SK-N-DZ (cell line): ENCODE measurements at places on chromosomes 3 and 15.

- no peak for DNase-seq
These were observed 196.2 kb upstream of the AZI2 start for GRCh38 chr3:28544831-28545230.

DNA sequence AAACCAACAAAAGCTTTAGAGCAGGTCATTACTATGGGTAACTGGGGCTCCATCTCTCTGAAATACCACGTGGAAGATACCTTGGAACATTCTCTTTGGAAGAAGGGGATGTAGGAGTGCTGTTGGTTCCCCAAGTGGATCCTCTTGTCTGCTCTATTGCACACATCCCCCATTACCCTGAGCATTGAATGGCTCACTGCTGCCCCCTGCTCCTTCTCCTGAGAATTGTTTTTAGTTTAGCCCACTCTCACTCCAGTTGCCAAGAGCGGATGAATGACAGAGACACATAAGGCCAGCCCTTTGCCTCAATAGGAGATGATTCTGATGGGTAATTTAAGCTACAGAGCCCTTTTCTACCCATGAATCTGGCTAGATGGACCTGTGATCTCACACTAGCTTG, 135.6 kb upstream of the SUCLG2 start:
- DNase-seq = peak; percentile 18

DNA sequence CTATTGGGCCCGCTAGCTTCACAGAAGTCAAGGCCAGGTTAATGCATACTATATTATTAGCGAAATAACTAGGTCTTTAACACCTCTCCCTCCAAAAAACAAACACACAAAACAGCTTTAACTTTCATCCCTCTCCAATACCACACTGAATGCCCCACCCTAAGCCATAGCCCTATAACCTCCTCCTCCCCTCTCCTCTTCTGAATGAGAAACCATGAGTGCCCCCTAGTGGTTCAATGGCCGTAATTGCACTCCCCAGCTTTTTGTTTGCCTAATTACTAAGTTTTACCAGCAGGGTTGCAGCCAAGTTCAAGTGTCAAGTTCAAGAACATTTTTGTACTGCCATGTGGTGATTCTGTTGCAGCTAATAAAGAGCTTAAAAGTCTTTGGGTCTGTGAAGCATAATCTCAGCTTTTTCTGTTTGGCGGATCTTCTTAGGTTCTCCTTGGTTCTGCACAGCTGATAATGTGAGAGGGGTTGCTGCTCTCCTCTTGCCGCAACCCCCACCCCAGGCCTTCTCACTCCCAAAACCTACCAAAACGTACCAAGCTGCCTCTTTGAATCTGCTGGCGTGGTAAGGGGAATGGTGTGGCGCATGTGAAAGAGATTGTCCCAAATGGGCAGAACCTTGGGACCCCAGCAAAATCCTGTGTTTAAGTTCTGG, 57.9 kb downstream of the RPL22L1 start:
- peak; percentile 83 for DNase-seq

- no peak for DNase-seq
These were observed 15.4 kb upstream of the AADAC start for GRCh38 chr3:151798466-151798865.

- no peak for DNase-seq
These were observed 250.1 kb upstream of the LYSMD4 start for GRCh38 chr15:99983171-99983885.

- DNase-seq = no peak
These were observed 240.6 kb downstream of the OPA1 start for GRCh38 chr3:193833592-193833991.

DNA sequence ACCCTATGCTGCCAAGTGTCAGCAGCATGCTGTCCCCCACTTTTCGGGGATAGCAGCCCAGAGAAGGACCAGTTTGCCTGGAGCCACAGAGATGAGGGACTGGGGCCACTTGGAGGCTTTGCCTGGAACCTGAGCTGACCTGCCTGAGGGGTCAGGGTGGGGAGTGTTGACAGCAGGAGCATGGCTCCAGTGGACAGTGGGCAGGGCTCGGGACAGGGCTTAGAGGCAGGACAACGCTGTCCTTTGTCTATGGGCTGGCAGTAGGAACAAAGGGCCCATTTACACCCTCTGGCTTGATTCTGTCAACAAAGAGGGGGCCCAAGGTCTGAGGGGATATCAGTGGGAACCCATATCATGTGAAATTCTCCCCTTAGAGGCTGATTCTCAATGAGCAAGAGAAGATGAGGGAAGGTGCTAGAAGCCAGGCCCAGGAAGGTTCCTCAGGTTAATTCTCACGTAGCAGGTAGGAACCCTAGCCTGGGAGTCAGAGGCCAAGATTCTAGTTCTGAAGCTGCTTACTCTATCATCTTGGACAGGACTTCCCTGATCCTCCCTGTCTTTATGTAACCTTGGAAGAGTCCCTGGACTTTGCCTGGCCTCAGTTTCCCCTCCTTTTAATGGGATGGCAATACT, 29.7 kb upstream of the HHATL start:
- no peak for DNase-seq

DNA sequence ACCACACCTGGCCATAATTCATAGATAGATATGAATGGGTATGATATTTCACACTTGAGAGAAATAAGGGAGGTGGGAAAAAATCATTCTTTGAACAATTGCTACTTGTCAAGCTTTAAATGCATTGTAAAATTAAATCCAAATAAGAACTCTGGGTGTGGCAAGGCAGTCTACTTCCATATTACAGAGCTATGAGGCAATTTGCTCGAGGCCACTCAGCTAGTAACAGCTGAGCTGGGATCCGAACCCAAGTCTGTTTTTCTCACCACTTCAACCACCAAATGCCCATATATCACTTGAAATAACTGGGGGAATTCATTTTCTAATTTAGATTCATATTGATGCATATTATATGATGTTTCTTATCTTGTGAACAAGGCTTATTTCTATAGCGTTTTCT, 482.2 kb upstream of the ADAMTS9 start:
- no peak for DNase-seq

- no peak for DNase-seq
These were observed 492.4 kb downstream of the MCTP2 start for GRCh38 chr15:94723801-94724200.

GRCh38 chr3:32684029-32684799, 774 bp upstream of the CNOT10 start:
- DNase-seq = no peak

GRCh38 chr15:71291723-71292122, 176.5 kb downstream of the THSD4 start:
- DNase-seq = no peak

DNA sequence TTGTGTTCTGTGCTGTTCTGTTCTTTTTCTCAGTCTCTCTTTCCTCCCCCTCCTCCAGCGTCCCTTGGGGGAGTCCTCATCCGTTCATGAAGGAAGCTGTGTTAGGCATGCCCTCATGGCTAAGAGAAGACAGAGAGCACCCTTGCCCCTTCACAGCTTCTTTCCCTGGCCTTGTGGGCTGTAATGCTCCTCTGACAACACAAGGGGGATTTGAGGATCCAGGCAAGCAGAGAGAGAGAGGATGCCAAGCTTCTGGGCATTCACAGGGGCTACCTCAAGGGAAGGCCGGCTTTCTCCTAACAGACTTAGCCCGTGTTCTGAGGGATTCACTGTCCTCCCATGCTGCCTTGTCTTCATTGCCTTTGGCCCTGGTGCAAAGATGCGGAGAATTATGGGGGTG, 389.5 kb downstream of the LRTM1 start:
- peak; percentile 26 for DNase-seq

DNA sequence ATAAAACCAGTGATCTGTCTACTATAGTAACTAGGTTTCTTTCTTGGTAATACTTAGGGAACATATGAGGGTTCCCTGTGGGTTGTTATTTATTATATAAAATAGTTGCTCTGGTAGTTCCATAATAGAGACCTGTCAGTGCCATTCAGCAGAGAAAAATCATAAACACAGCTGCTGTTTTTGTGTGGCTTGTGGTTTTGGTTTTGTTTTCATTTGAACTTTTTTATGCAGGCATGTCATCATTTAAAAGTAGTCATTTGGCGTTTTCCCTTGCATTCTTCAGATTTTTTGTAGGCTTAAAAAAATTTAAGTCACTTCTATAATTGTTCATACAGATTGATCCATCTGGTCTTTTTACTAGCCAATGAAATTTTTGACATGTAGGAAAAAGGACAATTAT, 47.9 kb downstream of the PIK3CA start:
- no peak for DNase-seq

DNA sequence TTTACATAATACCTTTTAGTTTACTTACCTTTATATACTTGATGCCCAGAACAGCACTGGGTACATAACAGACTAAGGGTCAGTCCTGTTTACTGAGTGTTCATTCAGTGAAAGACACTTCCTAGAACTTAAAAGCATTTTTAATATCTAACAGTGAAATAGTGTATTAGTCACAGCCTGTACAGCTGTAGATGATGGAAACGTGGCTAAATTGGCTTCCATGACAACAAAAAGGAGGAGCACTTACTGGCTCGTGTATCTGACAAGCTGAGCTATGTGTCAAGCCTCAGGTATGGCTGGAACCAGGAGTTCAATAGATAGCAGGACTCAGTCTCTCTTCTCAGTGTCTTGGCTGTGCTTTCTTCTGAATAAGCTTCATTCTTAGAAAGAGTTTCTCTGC, 40.2 kb downstream of the CMTM8 start:
- no peak for DNase-seq

DNA sequence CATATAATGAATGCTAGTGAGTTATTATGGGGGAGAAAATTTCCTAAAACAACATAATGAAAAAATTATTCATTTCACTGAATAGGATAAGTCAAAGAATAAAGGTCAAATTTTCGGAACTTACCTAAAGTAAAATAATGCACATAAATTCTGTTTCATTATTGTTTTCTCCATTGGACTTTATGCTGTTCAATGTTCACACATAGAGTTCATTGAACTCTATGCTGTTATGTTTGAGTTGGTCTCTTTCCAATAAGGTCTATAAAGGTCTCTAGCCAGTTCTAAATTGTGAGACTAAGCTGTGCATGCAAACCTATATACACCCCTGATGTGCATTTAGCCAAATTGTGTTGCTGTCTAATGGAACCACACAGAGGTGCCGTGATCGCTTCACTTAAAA, 28.5 kb upstream of the STT3B start:
- no peak for DNase-seq

DNA sequence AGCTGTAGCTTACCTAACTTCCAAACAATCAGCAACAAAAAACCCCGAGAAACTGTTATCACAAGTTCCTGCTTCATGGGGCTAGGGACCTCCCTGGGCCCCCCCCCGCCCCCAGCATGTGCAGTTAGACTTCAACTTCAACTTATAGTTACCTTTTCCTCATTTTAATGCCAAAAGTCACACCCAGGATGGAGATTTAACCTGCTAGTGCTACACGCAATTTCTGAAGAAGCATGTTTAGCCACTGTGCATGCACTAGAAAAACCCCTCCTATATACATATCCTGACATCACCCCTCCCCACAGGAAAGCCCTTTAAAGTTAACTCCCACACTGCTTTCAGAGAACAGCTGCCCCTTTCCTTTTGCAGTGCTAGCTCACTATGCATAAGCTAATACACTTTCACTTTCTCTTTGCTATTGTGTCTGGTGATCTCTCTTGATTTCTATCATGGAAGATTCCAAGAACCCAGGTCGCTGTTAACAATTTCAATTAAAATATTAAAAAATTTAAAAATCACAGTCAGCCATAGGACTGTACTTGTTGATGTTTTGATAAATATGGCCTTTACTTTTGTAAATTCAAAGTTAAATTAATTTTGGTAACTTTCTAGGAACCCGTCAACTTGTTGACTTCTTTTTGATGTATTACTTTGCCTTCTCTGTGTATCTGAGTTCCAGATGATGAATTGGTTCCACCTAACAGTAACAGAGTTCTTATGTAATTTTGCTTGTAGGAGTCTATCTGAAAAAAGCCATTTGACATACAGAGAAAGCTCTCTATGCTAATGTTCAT, 75.2 kb upstream of the ACAD9 start:
- no peak for DNase-seq

DNA sequence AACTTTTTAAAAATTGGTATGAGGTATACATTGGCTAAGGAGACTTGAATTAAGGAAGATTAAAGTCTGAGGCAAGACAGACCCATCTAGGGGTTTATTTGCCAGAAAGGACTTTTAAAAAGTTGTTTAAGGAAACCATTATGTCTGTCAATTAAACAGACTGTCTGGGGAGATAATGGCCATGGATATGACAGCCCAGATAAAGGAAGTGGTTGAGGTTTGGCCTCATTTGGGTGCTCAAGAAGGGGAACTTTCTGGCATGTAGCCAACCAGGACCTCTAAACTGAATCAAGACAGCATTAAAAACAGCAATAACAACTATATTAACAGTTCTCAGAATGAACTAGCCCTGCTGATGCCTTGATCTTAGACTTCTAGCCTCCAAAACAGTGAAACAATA, 9.9 kb upstream of the CD200R1L start:
- no peak for DNase-seq

GRCh38 chr3:115042351-115042750, 104.7 kb downstream of the ZBTB20 start:
- no peak for DNase-seq

DNA sequence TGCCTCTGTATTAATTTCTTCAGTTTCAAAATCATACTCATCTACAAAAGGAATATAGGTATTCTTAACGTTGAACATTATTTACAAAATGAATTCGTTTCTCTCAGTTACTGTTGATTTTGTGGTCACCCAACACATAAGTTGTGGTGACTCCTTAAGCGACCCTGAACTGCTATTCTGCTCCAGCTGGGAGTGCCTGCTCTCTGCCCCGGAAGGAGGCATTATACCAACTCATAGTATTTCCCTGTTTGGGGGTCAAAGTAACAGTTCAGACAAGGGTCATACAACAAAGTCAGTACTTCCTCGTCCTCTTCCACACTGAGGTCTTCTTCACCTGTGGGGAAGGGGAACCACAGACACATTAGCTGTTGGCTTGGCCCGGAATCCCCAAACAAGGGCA, 75.7 kb upstream of the FAM3D start:
- DNase-seq = no peak

DNA sequence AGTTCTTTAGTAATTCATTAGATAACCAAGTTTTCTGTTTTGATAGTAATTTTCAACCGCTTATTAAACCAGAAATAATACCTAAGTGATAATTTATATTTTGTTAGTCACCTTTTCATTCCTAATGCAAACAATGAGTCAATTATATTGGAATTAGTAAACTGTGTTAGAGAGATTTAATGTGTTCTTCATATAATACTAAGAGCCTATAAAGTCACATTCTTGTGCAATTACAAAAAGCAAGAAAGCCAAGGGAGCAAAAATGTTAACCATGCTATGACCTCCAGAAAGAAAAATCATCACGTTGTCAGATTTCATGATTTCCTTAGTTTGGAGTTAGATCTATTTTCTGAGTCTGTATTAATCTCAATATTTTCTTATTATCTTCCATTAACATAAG, 108.8 kb upstream of the SAMMSON start:
- no peak for DNase-seq

DNA sequence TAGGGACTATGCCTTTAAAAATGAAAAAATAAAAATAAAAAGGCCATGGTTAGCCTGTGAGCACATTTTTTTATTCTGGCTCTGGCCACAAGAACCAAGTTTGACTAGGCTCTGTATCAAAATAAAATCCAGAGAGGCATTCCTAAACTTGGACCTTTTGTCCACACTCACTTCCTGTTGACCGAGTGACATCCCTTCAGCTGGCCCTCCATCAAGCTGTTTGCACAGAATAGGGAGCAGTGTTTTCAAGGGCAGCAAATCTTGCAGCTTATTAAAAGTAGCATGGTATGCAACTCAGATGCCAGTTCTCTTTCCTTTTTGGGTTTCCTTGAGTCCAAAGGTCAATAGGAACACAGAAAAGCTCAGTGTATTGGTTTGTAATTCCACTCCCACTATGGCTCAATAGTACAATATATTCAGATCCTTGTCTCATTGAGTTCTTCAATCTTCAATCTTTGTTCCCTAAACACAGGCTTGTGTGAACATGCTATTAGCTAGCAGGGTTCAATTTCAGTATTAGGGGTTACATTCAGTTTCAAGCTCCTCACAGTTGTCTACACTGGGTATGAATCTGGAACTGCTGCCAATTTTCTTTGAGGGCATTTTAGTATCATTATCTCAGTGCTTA, 244.5 kb downstream of the RBMS3 start:
- DNase-seq = no peak
